ENCODE measurements at places on chromosomes 7 and 10.
A peak's percentile ranks its signal among the peaks of the same experiment; 100 is the strongest.

DNA sequence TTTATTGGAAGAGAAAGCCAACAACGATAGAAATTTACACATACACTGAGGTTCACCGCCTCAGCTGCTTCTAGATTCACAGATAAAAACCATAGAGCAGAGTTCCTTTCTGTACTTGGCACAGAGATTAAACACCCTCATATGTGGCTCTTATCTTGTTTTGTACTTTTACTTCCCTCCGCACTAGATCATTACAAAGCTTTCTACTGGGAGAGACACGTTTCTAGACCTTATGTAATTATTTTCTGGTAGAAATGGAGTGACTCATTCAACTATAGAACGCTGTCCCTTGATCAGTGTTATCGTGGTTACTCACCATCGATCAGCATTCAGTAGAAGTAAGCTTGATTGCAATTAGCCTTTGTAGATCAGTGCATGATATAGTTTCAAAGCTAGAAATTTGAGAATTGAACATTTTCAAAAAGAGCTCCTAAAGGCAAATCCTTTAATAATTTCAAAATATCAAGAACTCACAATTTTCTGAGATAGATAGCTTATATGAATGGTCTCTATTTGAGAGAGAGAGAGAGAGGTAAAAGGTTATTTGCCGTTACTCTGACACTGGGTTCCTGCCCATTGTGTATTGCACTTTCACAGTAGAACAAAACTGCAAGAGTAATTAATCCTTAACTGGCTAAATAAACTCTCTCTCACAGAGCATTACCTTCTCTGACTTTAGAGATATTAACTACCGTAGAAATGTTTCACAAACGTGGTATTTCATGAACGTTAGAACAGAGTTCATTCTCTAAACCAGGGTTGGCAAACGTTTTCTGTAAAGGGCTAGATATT is 26.1 kb upstream of the DNAJC1 start:
- DNase-seq: no peak

- no peak for DNase-seq
Measured at GRCh38 chr10:85604884-85605283, 761.7 kb downstream of the GRID1 start.

- DNase-seq: no peak
Measured at GRCh38 chr10:5945561-5946418, 31.6 kb downstream of the IL15RA start.

DNA sequence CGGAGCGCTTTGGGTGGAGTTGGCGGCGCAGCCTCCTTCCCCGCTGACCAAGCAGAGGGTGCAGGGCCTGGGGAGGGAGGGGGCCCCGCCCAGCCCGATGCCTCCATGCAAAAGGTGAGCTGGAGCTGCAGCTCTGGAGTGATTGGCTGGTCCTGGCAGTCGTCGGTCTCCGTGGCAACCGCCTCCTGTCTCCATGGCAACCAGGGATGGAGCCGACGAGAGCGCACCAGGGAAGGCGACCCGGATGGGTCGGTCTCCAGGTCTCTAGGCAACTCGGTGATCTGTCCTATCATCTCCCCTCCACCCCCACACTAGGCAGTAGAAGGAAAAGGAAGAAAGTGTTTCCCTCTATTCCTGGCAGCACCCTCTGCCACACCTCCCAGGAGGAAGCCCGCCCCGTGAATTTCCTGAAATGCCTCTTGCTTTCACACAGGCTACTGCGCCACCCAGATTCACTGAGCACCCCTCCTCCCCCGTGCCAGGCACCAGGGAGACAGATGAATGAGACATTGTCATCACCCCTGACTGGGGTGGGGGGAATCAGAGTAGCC is 647 bp upstream of the NACAD start:
- DNase-seq: peak; percentile 93

DNA sequence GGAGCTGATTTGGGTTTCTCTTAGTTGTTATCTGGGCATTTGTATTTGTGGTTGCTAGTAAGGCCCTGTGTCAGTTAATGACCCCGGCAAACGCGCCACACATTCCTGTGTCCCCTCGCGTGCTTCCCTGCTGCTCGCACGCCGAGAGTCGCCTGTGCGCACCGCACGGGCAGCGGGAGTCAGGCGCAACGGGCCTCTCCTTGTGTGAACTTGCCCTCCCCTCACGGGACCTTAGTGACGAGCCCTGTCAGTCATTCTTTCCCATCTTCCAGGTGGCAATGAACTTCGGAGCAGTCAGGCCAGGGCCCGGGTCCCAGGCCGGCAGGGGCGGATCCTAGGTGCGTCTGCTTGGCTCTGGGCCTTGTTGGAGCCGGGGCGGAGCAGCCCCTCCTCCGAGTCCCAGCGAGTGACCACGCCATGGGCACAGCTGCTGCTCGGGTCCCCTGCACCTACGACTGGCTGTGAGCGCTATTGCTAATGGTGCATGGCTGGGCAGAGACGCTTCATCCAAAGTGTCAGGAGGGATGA is 12.4 kb upstream of the PRKAR1B start:
- DNase-seq: no peak

DNA sequence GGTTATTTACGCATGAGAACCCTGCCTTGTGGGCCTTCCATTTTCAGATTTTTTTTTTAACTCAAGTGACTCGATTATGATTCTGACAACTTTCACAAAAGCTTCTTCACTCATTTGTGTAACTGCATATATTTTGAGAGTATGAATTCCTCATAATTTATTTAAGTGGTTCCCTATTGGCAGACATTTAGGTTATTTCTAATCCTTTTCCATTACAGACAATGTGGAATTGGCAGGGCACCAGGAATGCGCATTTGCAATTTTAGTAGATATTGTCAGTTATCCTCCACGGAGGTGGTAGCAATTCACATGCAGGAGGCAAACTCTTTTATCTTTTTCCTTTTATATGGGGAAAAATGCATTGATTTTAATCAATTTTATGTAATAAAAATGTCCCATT is 2.5 kb downstream of the TMEM176B start:
- DNase-seq: no peak

DNA sequence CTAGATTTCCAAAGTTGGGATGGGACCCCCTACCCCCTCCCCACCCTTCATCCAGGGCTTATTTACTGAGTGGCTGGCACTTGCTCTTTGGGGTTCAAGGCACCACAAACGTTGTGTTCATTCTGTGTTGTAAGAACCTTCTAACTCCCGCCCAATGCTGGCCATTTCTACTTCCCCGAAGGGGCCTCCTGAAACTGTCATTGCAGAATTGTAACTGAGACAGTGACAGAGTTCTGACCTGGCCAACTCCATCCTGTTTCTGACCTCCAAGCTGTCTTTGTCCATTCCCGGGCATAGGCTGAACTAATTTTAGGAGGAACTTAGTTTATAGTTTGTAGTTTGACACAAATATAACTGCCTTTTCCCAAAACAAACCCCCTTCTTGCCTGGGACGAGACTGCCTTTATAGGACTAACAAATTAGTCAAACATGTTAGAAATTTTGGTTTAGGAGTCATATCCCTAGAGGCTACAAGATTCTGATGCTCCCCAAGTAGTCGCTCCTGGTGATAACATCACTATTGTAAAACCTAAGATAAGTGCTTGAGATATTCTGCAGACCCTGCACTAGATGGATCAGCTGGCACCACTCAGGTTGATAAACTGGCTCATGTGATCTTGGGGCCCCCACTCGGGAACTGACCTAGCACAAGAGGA is 34.8 kb upstream of the ZMIZ2 start:
- DNase-seq: no peak

- DNase-seq: no peak
Measured at GRCh38 chr7:13826752-13827151, 162.7 kb downstream of the ETV1 start.

- no peak for DNase-seq
Measured at GRCh38 chr7:119392-120163, 72.8 kb upstream of the FAM20C start.

- no peak for DNase-seq
Measured at GRCh38 chr10:53403688-53404087, 631.1 kb upstream of the MBL2 start.

All from NCI-H748 treated with DMSO at 0.1 percent for 48 hours (cell line).